Retina (tissue), 1 donor: ENCODE measurements at places on chromosomes 16 and 17.

DNA sequence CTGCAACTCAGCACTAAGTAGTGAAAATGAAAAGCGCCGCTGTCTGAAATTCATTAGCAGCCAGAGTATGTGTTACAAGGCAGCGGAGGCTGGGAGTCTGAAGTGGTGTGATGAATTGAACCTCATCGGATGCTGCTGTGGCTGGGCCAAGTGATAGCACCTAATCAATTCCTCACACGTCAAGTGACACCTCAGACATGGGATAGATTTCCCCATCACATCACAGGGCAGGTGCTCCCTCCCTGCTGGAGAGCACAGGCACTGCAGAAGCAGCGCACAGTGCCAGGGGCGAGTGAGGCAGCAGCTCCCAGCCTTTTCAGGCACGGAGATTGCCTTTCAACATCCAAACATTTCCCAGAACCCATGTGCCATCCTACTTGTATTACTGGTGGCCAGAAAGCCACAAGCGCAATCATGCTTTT is 32.2 kb downstream of the DRC3 start:
- DNase-seq = no peak

GRCh38 chr17:4585638-4585994 is 1.3 kb downstream of the SMTNL2 start:
- no peak for DNase-seq

DNA sequence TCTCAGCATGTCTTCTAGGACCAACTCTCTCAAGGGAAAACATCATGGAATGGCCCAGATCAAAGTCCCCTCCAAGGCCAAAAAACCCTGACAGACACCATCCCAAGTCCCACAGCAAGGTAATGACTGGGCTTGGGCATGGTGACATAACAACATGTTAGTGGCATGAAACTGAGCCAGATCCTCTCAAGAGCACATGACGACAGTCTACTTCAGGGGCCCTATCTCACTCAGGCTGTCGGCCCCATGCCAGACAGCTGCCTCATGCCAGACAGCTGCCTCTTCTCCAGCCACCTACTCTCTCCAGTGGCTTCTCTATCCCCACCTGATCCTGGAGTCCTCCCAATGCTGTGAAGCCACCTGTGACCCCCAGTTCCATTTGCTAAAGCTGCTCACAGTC is 18.4 kb downstream of the HSD11B2 start:
- no peak for DNase-seq

- no peak for DNase-seq
These were observed 51.0 kb downstream of the CMIP start for GRCh38 chr16:81495321-81496234.

- DNase-seq = no peak
These were observed 44.6 kb upstream of the GSE1 start for GRCh38 chr16:85568519-85568918.

DNA sequence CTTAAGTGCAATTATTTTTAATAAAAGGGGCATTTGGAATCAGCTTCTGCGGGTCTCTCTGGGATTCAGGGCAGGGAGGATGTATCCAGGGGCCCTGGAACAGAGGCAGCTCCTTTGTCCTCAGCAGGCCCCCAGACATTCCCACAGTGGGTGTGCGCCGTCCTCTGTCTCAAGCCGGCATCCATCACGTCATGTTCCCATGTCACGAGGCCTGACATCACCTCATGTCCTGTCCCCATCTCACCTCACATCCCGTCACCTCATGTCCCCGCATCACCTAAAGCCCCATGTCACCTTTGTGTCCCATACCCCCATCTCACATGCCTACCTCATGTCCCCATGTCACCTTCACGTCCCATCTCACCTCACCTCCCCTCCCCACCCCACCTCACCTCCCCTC is 18.5 kb downstream of the GAA start:
- DNase-seq = no peak

GRCh38 chr16:70663524-70664324 is 17.4 kb downstream of the IL34 start:
- no peak for DNase-seq

- DNase-seq = no peak
These were observed 3.5 kb downstream of the ZFPM1 start for GRCh38 chr16:88456356-88457292.

- DNase-seq = no peak
These were observed 26.3 kb downstream of the STAT5B start for GRCh38 chr17:42249681-42250446.

DNA sequence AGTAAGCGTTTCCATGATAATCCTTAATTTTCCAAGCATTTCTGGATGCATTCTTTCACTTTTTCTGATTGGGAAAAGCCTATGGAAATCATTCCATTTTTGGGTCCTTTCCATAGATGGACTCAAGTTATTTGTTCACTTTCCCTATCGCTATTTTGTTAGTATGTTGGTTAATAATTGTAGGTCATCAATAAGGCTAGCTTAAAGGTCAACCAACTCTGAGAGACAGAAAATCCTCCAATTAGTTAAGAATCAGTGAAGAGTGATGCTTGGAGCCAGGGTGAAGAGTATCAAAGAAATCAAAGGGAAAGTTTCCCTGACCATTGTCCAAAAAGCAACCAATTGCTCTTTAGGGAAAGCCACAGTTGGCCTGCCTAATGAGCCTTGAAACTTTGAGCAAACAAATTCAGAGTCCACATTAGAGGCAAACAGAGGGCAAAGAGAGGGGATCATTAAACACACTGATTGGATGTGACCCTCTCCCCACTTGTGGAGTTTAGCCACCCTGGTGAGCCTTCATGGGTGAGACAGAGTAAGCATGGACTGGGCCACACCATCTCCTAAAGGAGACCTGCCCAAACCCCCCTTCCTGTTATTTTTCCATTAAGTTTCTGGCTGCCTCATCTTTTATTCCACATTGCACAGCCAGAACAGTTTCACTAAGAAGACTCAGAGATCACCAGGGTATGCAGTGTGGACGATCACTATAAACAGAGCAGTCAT is 133.4 kb upstream of the DYNLRB2 start:
- peak; percentile 30 for DNase-seq

DNA sequence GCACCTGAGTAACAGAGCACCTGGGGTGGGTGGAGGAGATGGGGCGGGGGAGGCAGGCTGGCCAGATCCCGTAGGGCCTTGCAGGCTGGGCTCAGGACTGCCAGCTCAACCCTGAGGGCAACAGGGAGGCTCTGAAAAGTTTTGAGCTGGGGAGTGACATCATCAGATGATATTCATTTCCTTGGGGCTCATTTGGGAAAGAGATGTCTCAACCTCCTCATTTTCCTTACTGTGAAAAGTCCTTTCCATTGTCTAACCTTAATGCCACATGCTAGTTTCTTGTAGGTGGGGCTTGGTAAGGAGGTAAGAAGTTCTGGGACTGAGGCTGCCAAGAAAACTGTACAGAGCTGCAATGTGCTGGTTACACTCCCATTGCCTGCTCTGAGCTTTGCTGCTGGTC is 3.7 kb downstream of the TNS4 start:
- DNase-seq = no peak

- DNase-seq = no peak
These were observed 31.5 kb upstream of the EMP2 start for GRCh38 chr16:10611825-10612342.

DNA sequence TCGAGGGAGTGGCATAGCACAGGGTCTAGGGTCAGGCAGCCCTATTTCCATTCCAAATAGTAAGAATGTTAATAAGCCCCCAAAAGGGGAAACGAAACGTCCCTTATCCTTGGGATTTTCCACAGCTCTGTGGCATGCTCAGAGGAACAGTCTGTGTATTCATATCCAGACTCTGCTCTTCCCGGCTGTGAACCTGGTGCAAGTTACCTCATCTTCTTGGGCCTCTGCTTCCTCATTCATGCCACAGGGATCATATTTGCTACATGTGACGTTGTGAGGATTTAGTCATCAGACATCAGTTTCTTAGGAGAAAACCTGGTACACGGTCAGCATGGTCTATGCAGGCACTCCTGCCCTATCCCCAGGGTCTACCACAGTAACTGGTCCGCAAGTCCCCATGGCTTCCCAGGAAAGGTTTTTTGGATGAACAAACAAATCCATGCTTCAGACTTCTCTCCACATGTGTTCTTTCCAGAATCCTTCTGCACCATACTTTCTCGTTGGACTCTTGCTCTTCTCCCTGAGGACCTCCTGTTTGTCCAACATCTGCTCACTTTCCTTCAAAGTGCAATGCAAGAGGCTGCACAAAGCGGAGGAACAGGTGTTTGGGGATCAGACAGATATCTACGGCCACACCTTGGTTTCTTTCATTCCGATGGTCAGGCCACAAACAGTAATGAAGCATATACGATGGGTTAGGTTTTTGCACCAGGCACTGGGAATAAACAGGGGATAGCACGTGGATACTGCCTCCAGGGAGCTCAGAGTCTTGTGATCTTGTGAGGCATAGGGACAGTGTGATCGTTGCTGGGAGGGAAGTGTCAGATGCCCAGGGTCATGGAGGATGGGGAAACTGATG is 17.7 kb downstream of the GLP2R start:
- no peak for DNase-seq

DNA sequence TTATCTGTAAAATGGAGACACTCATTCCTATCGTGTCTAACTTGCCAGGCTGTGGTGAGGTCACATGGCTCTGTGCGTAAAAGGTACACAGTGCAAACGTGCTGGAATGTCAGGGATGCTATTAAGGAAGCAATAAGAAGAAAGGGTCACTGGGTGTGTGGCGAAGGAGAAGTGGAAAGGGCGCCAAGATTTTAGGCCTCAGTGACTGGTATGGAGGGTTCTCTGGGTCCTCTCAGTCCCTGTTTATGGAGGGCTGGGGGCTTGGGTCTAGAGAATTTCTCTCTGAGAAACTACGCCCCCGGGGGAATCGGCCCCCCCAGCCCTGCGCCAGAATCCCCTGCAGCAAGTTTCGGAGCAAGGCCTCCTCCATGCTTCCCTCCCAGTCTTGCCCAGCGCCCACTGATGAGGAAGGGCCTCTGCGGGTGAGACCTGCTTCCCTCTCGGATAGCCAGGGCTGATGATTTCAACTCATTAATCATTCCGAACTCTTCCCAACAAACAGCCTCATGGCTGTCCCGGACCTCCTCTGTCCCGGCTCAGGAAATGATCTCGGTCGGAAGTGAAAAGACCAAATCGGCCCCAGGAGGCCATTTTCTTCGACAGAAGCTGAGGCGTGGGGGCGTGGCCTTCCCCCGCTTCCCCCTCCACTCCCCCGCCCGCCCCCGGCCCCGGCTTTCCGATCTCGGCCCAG is 1.2 kb upstream of the HEXIM1 start:
- DNase-seq = no peak

- DNase-seq = no peak
These were observed 4.0 kb upstream of the VAMP2 start for GRCh38 chr17:8166731-8167130.

- DNase-seq = peak; percentile 80
These were observed 28.7 kb downstream of the MPG start for GRCh38 chr16:106623-107324.

DNA sequence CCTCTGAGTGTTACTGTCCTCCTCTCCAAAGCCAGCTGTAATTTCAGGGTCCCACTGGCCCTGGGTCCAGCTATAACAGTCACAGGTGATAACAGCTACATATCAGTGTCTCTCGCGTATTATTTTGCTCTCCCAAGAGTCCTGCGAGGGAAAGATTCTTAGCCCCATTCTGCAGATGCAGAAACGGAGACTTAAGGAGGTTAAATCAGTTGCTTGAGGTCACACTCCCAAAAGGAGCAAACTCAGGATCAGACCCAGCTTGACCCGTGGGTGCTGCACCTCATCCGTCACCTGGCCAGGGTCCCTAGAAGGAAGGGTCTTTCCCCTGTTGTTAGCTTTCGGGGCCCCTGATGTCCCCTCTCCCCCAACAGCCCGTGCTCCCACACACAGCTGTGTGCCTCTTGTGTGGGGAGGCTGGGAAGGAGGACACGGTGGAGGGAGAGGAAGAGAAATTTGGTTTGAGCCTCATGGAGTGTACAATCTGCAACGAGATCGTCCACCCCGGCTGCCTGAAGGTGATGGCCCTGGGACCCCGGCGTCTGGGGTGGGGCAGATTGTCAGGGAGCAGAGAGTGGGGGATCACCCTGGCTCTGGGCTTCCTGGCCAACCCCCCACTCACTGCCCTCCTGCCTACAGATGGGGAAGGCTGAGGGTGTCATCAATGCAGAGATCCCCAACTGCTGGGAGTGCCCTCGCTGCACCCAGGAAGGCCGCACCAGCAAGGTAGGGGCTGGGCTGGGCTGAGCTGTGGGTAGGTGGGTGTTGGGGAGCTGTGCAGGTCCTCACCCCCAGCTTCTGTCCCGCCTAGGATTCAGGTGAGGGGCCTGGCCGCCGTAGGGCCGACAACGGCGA is 3.8 kb downstream of the FBXL19 start:
- no peak for DNase-seq

DNA sequence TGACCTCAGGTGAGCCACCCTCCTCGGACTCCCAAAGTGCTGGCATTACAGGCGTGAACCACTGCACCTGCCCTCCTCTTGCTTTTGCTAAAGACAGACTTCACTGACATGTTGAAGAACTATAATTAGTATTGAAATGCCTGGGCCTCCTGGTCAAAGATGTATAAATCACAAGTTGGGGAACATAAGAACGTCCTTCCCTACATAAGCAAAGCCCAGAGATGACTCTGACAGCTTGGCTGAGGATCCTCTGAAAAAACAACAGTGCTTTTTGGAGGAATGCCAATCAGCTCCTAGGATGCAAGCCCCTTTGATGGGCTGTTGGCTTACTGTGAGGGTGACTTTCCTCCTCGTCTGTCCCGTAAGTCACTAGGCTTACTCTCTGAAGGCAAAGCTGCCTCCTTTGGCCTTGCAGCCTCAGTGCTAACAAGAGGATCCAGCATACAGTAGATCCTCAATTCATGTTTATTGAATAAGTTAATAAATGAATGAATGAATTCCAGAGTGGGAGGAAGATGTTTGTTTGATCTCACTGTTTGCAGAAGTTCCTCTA is 6.3 kb downstream of the APOH start:
- DNase-seq = no peak

DNA sequence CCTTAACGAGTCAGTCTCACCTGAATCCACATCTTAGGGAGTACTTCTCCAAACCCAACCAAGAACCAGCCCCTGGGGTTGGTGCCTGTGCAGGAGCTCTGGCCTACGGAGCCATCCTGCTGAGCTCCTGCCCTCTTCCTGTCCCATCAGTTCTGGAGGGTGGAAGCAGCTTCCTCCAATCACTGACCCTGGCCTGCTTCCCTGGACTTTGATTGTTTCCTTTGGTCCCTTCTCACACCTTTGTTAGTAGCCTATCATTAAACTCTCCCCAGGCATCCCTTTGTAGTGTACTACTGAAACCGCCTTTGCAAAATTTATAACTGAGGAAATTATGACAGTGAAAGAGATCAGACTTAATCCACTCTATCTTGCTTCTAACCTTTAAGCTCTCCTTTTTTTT is 21.1 kb upstream of the C16orf87 start:
- no peak for DNase-seq

GRCh38 chr17:29291163-29291752 is 2.7 kb downstream of the NUFIP2 start:
- DNase-seq = peak; percentile 57

GRCh38 chr16:9965079-9965478 is 217.1 kb downstream of the GRIN2A start:
- no peak for DNase-seq

- peak; percentile 71 for DNase-seq
These were observed 24.4 kb downstream of the SRL start for GRCh38 chr16:4217204-4218131.
